ENCODE measurements at places on chromosomes 1 and 21.

DNA sequence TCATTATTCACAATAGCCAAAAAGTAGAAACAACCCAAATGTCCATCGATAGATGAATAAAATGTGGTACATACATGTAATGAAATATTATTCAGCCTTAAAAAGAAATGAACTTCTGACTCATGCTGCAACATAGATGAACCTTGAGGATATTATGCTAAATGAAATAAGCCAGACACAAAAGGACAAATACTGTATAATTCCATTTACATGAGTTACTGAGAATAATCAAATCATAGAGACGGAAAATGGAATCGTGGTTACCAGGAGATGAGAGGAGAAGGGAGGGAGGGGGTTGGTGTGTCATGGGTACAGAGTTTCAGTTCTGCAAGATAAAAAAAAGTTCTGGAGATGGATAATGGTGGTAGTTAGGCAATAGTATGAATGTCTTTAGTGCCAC lies 184.1 kb downstream of the PSMG1 start:
- no peak for DNase-seq

- no peak for DNase-seq
These were observed 28.3 kb downstream of the CD160 start for GRCh38 chr1:145747398-145748247.

DNA sequence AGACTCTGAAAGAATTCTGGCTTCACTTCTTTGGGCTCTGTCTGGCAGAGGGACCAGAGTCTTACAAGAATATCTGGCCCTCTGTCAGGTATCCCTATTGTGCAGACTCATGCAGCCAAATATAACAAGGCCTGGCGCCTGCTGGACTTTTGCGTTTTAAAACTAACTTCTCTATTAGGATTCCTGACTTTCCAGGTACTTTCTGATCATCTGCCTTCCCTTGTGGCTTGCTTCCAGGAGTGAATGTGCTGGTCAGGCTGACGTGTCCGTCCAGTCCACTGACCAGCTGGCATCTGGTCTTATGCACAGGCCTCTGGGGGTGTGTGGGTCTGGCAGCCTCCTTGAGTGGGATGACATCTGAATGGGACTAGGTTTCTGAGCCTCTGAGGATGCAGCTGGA lies 8.6 kb upstream of the RAB29 start:
- no peak for DNase-seq

- no peak for DNase-seq
These were observed 267.4 kb downstream of the ATG4C start for GRCh38 chr1:63051356-63051755.

GRCh38 chr21:34126269-34126668 lies 52.9 kb downstream of the MRPS6 start:
- peak; percentile 49 for DNase-seq

DNA sequence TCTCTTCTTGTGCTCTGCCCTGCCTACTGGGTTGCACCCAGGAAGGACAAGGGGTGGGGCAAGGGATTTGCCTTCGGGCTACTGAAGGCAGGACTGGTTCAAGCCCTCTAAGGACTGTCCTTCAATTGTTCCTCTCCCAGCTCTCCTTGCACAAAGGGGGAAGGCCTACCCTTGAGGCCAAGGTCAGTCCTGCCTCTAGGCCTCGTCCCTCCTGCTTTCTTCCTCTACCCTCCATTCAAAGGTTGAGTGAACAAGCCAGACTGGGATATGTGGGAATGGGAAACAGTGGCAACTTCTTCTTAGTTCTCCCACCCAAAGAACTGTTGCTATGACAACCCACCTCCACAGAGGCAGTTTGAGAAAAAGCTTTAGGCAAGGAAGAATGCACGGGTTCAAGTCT lies 2.7 kb downstream of the LURAP1 start:
- no peak for DNase-seq

- no peak for DNase-seq
These were observed 54.7 kb upstream of the ZRANB2 start for GRCh38 chr1:71135571-71135970.

- no peak for DNase-seq
These were observed 41.0 kb downstream of the IL12RB2 start for GRCh38 chr1:67348586-67349252.

DNA sequence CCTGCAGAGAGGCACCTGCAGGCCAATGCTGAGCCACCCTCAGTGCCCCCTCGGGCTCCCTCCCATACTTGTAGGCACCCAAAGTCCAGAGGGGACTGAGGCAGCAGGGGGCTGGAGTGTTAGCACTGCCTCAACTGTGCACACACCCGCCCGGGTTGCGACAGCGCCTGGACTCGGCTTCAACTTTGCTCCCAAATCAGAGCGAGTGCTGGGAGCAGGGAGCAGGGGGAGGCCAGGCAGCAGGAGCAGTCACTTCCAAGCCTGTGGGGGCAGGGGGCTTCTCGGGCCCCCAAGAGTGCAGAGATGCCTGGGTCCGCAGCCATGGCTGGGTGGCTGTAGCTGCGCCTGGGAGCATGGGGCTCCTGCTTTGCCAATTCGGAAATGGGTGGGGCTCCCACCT lies 79.5 kb downstream of the DISP1 start:
- DNase-seq = no peak

GRCh38 chr1:29674627-29675326 lies 438.5 kb downstream of the PTPRU start:
- no peak for DNase-seq

GRCh38 chr1:17427696-17428660 lies 11.5 kb downstream of the RCC2 start:
- DNase-seq = no peak

DNA sequence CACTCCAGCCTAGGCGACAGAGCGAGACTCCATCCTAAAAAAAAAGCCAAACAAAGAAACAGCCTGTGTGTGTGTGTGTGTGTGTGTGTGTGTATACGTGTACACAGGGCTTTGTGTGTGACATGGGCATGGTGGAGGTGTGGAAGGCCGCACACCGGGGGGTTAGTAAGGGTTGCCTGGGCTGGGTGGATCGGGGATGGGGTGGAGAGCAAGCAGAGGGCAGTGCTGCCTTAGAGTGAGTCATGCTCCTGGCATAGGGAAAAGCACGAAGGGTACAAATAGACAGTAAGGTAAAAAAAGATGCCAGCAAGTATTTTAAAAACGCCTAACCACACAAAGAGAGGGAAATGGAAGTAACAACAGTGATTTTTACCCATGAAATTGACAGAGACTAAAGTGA lies 6.2 kb downstream of the PRMT2 start:
- DNase-seq = no peak

DNA sequence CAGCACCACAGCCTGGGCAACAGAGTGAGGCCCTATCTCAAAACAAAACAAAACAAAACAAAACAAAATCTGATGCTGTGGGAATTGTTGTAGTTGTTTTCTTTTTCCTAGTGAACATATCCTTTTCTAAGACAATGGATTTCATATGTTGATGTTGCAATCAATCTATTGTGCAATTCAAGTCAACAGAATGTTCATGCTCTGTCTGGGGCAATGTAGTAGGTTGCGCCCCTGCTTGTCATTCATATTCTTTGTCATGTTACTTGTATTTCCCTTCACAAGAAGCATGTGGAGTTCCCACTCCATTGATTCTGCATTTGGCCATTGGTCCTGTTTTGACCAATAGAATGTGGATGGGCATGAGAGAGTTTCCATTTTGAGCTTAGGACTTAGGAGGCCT lies 223.9 kb downstream of the DUSP10 start:
- DNase-seq = no peak

DNA sequence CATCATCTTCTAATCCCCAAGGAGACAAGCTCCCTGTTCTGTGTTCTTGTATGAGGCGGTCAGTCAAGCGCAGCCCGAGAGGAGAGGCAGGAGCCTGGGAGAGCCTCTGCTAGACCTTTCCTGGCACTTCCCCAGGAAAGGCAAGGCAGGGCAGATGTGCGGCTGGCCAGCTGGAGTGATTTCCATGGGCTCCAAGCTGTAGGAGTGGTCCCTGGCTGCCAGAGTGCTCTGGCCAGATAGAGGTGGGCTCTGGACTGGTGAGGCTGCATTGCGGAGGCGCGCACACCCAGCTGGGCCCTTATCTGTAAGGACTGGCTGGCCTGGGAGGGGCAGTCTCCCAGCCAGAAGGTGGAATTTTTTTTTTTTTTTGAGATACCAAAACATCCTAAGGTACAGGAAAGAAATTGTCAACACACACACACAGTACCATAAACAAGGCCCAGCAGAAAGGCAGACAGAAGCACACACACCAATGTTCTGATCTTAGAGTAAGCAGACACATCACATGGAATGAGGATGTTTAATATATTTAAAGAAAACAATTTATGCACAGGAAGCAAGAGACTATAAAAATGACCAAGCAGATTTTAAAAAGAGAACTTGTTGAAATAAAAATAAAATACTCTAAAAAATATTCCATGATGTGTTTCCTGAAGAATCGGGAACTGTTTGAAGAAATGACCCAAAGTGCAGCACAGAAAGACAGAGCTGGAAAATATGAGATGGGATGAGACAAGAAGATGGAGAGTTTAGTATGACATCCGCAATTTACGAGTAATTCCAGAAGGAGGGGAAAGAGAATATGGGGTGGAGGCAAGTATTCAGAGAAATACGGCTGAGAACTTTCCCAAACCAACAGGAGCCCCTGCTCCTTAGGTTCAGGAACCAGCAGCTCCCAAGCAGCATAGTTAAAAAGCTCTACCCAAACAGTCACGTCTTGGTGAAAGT lies 13.4 kb downstream of the IBA57 start:
- DNase-seq = no peak

GRCh38 chr1:185663771-185664296 lies 70.4 kb upstream of the HMCN1 start:
- DNase-seq = no peak

DNA sequence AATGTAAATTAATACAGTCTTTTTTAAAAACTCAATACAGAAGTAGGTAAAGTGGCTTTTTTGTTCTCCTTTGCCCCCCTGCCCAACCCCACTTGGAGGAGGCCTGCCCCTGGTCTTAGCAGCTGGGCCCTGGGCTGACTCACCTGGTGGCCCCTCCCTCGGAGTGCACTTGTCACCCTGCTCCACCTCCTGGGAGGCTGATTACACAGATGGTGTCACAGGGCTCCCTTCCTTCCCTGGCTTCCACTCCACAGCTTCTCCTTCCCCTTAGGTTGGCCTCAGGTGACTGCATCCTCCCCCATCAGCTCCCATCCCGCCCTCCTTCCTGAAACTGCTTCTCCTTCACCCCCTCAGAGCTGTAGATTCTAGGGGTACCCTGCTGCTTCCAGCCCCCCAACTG lies 11.7 kb upstream of the CAPN9 start:
- DNase-seq = no peak

DNA sequence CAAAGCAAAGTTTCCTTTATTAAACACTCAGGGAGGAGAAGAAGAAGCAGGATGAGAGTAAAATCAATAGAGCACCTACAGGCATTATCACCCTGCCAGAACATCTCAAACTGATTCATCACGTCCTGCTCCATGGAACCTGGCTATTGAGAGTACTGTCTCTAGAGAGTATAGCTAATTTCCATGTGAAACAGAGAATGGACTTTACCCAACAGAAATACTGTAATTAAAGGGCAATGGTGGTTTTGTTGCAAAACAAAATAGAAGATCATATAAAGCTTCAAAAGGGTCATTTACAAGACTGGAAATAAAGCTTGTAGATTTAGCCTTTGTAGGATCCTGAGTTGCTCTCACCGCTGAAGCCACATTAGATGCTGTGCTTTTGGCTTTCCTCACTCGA lies 69.3 kb downstream of the XCL1 start:
- DNase-seq = no peak

GRCh38 chr1:82225421-82226185 lies 424.9 kb downstream of the ADGRL2 start:
- no peak for DNase-seq

- DNase-seq = peak; percentile 54
These were observed at the start of gene GBP4 for GRCh38 chr1:89198491-89199072. TSS of gene GBP4 (minus strand) at chr1:89198942. CDS start at chr1:89198834, 108 bp downstream.

DNA sequence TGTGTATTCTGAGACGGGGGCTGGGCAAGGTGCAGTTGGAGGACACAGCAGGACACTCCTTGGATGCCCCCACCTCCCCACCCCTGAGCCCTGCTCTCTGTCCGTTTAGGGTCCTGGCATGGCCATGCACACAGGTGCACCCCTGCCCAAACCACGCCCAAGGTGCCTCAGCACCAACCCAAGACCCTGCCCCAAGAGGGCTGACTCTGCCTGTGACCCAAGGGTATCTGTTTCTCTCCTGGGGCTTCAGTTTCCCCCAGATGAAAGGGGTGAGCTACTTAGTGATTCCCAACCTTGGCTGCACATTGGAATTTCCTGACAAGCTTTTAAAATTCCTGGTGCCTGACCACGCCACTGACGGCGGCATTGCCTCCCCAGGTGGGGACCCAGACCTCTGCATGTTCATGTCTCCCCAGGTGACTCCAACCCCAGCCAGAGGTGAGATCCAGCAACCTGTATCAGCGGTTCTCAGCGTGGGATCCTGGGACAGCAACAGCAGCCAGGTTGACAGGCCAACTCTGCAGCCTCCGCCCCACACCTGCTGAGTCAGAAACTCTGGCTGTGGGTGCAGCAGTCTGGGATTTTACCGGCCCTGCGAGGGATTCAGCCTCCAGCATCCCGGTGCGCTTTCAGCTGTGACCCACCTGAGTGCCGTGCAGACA lies 483.4 kb downstream of the NPHP4 start:
- DNase-seq = no peak

DNA sequence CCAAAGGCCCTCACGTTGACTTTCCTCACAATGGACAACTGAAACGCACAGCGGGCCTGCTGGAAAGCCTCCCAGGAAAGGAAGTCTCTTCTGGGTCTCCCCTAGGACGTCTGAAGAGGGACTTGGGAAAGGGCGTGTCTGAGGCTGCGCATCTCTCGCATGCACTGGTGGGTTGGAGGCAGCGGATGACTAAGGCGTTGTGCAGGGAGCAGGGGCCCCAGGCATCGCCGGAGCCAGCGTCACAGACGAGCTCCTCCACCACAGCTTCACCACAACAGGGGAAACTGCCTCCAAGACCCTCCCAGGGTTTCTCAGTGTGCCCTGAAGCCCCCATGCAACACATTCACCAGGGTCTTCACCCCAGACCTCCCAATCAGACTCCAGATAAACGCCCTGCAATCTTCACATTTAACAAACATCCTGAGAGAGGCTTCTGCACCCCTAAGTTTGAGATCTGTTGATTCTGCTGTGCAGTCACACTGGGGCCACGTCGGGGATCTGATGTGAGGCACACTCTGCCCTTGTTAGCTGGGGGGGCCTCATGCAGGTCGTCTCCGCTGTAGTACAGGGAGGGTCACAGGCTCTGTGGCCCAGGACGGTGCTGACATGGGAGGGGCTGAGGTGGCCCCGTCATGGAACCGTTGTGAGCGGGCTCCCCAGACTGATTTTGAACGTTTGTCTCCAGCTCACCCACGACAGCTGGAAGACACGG lies 7.0 kb upstream of the TFF1 start:
- DNase-seq = no peak

All from CD4-positive, alpha-beta T cell treated with Interleukin-15 for 4 hours (primary cell).